ENCODE measurements at places on chromosomes 12 and 14.

DNA sequence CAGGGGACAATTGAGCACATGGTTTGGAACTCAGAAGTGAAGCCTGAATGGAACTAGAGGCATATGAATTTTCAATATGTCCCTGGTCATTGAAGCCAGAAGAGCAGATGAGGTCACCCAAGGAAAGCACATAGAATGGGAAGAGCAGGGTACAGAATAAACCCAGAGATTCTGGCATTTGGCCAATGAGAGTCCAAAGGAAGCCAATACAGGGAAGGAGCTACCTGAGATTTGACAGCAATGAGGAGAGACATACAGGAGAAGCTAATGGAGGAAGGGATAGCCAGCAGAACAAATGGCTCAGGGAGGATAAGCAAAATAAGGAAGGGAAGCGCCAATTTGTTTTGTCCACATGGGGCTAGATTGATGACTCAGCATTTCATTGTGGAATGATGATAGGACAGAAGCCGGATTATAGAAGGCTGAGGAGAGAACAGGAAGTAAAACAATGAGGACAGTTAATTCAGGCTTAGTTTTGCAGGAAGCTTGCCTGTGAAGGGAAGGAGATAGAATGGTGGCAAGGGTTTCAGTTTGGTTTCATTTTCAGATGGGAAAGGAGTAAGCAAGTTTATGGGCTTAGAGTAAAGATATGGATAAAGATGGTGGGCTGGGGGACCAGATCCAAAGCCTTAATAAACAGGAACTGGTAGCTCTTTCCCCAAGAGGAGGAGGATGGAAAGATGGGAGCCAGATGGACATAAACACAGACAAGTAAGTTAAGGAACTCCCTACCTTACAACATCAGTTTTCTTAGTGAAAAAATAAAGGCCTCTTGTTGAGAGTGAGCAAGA is 3.2 kb upstream of the SPTSSA start:
- no peaks in the 10 kb centered on the region for H3K27me3 ChIP-seq
- H3K4me1 ChIP-seq = peaks cover 12% of the 10 kb centered on the region
- peak; percentile 27 for DNase-seq
- peak overlapping the region; percentile 13 for H3K27ac ChIP-seq

- no peaks in the 10 kb centered on the region for H3K27me3 ChIP-seq
- H3K4me1 ChIP-seq = no peaks in the 10 kb centered on the region
- H3K4me3 ChIP-seq = no peak overlapping the region
- no peak overlapping the region for H3K27ac ChIP-seq
- no peaks in the 10 kb centered on the region for H3K36me3 ChIP-seq
Measured at GRCh38 chr12:64175254-64175945, 46.7 kb downstream of the KICS2 start.

DNA sequence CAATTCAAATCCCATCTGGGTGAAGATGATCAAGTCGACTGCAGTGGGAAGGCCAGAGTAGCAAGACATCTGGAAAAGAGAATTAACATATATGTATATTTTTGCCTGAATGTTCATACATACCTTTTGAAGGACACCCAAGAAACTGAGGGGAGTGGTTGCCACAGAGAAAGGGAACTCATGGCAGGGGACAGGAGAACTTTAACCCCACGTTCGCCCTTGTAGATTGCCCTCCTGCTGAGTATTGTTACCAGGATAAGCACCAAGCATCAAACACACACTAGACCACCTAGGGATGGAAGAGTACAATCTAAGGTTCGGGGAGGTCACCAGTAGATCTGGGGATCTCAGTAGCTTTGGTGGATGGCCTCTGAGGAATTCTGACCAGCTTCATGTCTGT is 9.7 kb downstream of the KRT1 start:
- H3K4me3 ChIP-seq = no peak overlapping the region
- DNase-seq = no peak
- no peaks in the 10 kb centered on the region for H3K4me1 ChIP-seq
- peaks cover 70% of the 10 kb centered on the region for H3K27me3 ChIP-seq

DNA sequence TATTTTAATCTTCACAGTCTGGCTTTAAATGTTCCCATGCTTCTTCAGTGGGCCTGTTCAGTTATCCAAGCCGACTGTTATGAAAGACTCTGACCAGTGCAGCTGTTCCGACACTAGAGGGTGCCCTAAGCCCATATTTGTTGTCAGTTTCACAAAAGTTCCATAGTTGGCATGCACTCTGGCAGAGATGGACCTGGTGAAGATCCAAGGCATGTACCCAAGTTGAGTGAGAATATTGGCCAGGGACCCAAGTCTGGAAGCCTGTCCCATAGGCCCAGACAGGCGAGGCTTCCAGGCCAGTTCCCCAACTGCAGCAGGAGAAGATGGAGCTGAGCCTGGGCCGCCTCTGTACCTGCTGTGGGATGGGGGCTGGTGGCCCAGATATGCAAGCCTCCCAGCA is 27.4 kb upstream of the GUCY2C start:
- H3K4me1 ChIP-seq = no peaks in the 10 kb centered on the region
- no peaks in the 10 kb centered on the region for H3K36me3 ChIP-seq
- no peaks in the 10 kb centered on the region for H3K27me3 ChIP-seq
- no peak overlapping the region for H3K27ac ChIP-seq

DNA sequence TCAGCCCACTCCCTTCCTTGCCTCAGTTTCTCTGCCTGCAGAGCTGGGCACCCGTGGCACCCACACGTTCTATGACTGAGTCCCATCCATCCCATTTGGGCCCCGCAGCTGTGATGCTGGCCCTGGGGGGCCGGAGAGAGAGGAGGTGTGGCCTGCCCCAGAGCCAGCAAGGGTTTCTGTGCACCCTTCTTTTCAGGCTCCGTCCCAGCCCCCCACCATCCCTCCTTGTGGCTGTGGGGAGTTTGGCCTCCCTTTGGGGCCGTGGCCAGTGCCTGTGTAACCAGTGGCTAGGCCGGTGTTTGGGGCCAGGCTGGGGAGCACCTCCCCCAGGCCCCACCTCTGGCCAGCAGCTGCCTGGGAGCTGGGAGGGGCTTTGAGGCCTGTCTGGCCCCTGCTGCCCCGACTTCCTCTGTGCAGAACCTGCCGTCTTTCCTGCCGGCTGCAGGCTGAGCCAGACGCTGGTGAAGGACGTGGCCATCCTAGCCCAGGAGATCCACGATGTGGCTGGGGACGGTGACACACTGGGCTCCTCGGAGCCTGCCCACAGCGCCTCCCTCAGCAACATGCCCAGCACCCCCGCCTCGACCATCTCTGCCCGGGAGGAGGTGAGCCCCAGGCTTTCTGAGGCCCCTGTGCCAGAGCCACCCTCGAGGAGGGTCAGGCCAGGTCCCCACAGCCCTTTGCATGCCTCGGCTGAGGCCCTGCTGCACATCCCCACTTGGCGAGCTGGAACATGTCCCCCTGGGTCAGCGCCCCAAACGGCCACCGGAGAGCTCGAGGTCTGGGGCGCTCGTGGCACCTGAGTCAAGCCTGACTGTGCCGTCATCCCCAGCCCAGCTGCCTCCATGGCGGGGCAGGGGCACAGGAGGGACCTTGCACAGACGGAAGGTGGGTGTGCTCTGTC is 27.7 kb downstream of the CEP170B start:
- H3K27ac ChIP-seq = no peak overlapping the region
- no peaks in the 10 kb centered on the region for H3K36me3 ChIP-seq

GRCh38 chr14:28375295-28375694 is 391.3 kb upstream of the FOXG1 start:
- DNase-seq = peak; percentile 19
- no peaks in the 10 kb centered on the region for H3K4me1 ChIP-seq
- no peaks in the 10 kb centered on the region for H3K36me3 ChIP-seq
- no peak overlapping the region for H3K27ac ChIP-seq
- no peaks in the 10 kb centered on the region for H3K27me3 ChIP-seq

DNA sequence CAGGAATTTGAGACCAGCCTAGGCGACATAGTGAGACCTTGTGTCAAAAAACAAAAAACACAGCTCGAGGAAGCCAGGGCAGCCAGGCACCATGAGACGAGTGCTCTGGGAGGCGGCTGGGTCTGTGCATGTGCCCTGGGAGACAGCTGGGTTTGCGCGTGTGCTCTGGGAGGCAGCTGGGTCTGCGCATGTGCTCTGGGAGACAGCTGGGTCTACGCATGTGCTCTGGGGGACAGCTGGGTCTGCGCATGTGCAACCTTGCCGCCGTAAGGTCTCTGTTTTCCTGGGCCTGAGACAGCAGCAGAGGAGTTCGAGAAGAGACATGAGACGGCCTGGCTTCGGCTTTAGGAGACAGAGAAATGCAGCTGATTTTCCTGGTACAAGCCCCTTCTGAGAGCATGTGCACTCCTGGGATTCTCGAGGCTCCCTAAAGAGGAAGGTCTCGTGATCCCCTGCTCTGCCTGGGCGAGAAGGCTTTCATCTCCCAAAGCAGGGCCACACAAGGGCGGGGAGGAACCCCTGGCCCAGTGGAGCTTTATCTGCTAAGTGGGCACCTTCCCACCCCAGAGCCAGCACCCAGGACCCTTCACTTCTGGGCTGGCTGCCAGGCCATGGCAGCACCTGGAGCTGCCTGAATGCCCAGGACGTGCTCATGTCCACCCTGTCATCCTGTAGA is 3.5 kb upstream of the BDKRB1 start:
- H3K27me3 ChIP-seq = no peaks in the 10 kb centered on the region
- H3K36me3 ChIP-seq = no peaks in the 10 kb centered on the region
- H3K27ac ChIP-seq = no peak overlapping the region
- no peak for DNase-seq
- H3K4me3 ChIP-seq = no peak overlapping the region

DNA sequence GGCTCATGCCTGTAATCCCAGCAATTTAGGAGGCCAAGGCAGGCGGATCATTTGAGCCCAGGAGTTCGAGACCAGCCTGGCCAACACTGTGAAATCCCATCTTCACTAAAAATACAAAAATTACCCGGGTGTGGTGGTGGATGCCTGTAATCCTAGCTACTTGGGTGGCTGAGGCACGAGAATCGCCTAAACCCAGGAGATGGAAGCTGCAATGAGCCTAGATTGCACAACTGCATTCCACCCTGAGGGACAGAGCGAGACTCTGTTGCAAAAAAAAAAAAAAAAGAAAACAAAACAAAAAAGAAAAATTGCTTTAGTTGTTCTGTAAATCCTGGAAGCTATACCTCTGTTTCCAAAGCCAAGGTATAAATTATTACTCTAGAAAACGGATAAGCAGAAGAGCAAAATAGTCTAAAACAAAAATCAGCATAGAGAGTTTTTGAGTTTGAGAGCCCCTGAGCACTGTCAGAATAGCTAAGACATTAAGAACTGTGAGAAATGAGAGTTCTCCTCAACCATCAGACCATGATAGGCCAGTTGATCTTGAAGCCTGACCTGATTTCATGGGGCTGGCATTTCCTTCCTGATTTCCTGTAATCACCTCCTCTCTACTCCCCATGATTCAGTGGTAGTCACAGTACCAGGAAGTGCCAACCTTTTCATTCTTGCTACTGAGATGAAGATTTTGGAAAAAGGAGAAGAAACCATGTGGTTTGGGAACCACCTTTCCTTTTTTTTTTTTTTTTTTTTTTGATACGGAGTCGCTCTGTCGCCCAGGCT is 31.7 kb downstream of the ATP2A2 start:
- H3K27ac ChIP-seq = no peak overlapping the region
- H3K4me3 ChIP-seq = no peak overlapping the region
- no peaks in the 10 kb centered on the region for H3K27me3 ChIP-seq
- no peaks in the 10 kb centered on the region for H3K4me1 ChIP-seq

All from MM.1S (cell line).